Psoas muscle (tissue), 8 donors: ENCODE measurements at places on chromosomes 11 and 22. TPM values are rescaled to one million over a fixed set of nuclear protein-coding genes. Genes with fewer than 3 reads are reported as not detected.
A peak's percentile ranks its signal among the peaks of the same experiment; 100 is the strongest.

DNA sequence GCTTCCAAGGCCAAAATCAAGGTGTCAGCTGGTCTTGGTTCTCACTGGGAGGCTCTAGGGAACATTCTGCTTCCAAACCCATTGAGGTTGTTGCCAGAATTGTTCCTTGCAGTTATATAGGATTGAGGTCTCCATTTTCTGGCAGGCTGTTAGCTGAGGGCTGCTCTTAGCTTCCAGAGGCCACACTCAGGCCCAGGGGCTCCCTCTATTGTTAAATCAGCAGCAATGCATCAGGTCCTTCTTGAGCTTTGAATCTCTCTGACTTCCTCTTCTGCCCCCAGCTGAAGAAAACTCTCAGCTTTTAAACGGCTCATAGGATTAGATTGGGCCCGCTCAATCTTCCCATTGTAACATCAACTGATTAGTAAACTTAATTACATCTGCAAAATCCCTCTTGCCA, 39.3 kb upstream of the BSX start:
- peaks cover 2% of the 10 kb centered on the region for H3K27me3 ChIP-seq
- H3K36me3 ChIP-seq, result no peaks in the 10 kb centered on the region
- no peak overlapping the region for H3K27ac ChIP-seq
- H3K4me1 ChIP-seq, result no peaks in the 10 kb centered on the region
- no peak for DNase-seq

- DNase-seq, result no peak
- H3K36me3 ChIP-seq, result no peaks in the 10 kb centered on the region
- H3K27me3 ChIP-seq, result no peaks in the 10 kb centered on the region
- no peak overlapping the region for H3K4me3 ChIP-seq
- H3K27ac ChIP-seq, result no peak overlapping the region
These were observed 1.4 kb upstream of the CSF2RB start for GRCh38 chr22:36911887-36912661.

- no peak overlapping the region for H3K4me3 ChIP-seq
- H3K27ac ChIP-seq, result no peak overlapping the region
- DNase-seq, result no peak
- peaks cover 17% of the 10 kb centered on the region for H3K4me1 ChIP-seq
- no peaks in the 10 kb centered on the region for H3K27me3 ChIP-seq
- H3K36me3 ChIP-seq, result peaks cover 6% of the 10 kb centered on the region
These were observed 4.1 kb downstream of the RASGRP2 start for GRCh38 chr11:64739871-64740270.

DNA sequence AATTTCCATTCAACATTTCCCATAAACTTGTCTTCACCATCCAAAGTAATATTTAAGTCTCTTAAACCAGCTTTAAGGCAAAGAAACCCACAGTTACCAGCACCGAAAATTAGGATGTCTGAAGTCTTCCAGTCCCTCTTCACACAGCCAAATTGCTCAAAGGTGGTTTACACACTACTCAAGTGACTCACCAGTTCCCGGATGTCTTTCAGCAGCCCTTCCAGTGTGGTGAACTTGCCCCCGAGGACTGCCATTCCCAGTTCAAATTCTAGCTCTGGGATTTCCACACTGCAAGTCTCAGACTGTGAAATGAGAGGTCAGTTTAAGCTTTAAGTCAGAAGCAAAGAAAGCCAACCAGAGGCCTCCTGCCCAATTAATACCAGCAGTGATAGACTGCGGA, 5.1 kb downstream of the ZPR1 start:
- H3K4me3 ChIP-seq, result no peak overlapping the region
- H3K4me1 ChIP-seq, result peaks cover 10% of the 10 kb centered on the region
- DNase-seq, result no peak

DNA sequence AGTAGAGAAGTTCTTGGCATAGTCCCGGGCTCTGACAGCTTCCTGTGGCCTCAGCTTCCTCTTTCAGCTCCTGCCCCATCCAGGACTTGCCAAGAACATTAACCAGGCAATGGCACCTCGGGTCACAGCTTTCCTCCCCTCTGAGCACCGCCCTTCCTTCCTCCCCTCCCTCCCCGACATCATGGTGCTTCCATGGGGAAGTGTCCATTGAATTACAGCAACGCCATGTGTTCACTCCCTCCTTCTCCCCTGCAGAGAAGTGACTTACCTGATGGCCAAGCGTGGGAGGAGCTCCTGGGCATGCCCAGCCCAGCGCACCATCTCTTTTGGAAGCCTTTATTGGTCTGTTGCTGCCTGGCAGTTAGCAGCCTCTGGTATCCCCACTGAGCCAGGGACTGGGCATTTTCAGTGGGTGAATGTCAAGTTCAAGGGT, 25.8 kb upstream of the DAGLA start:
- no peaks in the 10 kb centered on the region for H3K27me3 ChIP-seq
- no peaks in the 10 kb centered on the region for H3K4me1 ChIP-seq
- H3K27ac ChIP-seq, result no peak overlapping the region
- H3K4me3 ChIP-seq, result no peak overlapping the region
- DNase-seq, result peak; percentile 43
- H3K36me3 ChIP-seq, result no peaks in the 10 kb centered on the region

GRCh38 chr11:129840236-129840635, 24.6 kb downstream of the TMEM45B start:
- no peak overlapping the region for H3K27ac ChIP-seq
- H3K27me3 ChIP-seq, result no peaks in the 10 kb centered on the region
- H3K4me1 ChIP-seq, result no peaks in the 10 kb centered on the region
- no peak overlapping the region for H3K4me3 ChIP-seq
- no peak for DNase-seq

- H3K36me3 ChIP-seq, result no peaks in the 10 kb centered on the region
- H3K27me3 ChIP-seq, result no peaks in the 10 kb centered on the region
- H3K27ac ChIP-seq, result no peak overlapping the region
- no peak for DNase-seq
- no peak overlapping the region for H3K4me3 ChIP-seq
- no peaks in the 10 kb centered on the region for H3K4me1 ChIP-seq
These were observed 44.8 kb downstream of the MMP20 start for GRCh38 chr11:102580185-102580951.

CBX7 gene
- total RNA-seq, result 39.7 TPM

DNA sequence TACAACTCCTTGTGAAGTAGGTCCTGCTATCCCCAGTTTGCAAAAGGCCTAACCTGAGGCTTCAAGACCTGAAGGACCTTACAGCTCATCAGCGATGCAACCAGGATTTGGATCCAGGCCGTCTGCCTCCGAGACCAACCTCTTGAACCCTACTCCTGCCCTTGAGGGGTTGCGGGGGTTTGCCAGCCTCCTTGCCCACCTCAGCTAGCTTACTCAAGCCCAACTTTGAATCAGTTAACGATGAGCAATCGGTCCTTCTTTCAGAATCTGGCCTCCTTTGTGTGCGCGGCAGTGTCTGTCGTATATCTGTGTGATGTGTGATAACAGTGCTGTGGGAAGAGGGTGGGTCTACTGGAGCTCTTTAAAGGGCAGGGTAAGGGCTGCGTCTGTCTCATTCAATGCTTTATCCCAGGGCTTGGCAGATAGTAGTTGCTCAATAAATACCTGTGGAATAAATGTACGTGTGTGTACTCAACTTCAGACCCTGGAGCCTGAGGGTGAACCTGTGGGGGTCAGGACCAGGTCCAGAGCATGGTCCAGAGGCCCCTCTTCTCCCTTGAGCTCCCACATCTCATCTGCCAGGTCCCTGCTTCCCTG, 3.2 kb downstream of the CHRM1 start:
- H3K4me1 ChIP-seq, result no peaks in the 10 kb centered on the region
- no peaks in the 10 kb centered on the region for H3K36me3 ChIP-seq
- H3K27me3 ChIP-seq, result peaks cover 18% of the 10 kb centered on the region
- no peak for DNase-seq
- no peak overlapping the region for H3K4me3 ChIP-seq

- peaks cover 7% of the 10 kb centered on the region for H3K4me1 ChIP-seq
- H3K4me3 ChIP-seq, result no peak overlapping the region
- H3K27ac ChIP-seq, result no peak overlapping the region
- H3K27me3 ChIP-seq, result no peaks in the 10 kb centered on the region
- no peaks in the 10 kb centered on the region for H3K36me3 ChIP-seq
These were observed 16.9 kb downstream of the LMO2 start for GRCh38 chr11:33874910-33875490.

MAFF gene
- total RNA-seq, result 51.0 TPM

MYRF gene
- not detected for total RNA-seq

TNNI2 gene
- total RNA-seq, result 985 TPM

- no peak for DNase-seq
- no peaks in the 10 kb centered on the region for H3K36me3 ChIP-seq
- H3K27me3 ChIP-seq, result no peaks in the 10 kb centered on the region
These were observed 155.7 kb downstream of the AASDHPPT start for GRCh38 chr11:106233191-106233590.

DNA sequence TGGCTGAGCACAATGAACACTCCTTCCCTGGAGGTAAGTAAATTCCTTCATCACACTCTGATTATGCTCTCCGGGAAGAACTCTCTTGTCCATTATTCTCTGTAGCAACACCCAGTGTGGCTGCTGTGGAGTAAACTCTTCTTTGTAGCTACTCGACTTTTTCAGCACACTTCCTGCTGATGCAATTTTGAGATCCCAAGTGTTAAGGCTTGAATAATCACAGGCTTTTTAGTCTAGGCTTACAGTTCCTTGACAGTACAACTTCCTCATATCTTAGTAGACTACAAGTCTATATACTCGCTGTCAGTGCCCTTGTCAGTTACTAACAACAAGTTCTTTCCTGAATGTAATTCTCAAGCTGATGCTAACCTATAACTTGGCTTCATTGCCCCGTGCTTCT, 301.8 kb upstream of the API5 start:
- no peaks in the 10 kb centered on the region for H3K27me3 ChIP-seq
- H3K27ac ChIP-seq, result no peak overlapping the region
- no peak for DNase-seq
- no peak overlapping the region for H3K4me3 ChIP-seq
- H3K4me1 ChIP-seq, result no peaks in the 10 kb centered on the region

DNA sequence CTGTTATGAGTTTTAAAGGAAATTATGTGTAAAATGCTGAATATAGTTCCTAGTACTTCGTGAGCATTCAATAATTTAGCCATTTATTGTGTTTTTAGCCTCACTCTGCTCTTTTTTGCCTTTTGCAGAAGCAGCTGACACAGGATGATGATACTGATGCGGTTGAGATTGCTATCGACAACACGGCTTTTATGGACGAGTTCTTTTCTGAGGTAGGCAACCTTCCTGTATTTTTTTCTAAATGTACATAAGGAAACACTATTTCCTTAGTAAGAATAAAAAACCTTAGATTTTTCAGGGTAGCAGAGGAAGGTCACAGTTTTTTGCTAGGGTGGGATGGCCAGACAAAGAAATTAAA, 17.9 kb downstream of the STX3 start:
- H3K27me3 ChIP-seq, result no peaks in the 10 kb centered on the region
- peaks cover 27% of the 10 kb centered on the region for H3K36me3 ChIP-seq
- no peak for DNase-seq
- H3K4me1 ChIP-seq, result peaks cover 7% of the 10 kb centered on the region

CLMP gene
- total RNA-seq, result 4.2 TPM

- H3K4me3 ChIP-seq, result no peak overlapping the region
- H3K36me3 ChIP-seq, result no peaks in the 10 kb centered on the region
- no peaks in the 10 kb centered on the region for H3K27me3 ChIP-seq
These were observed 40.1 kb upstream of the SCN3B start for GRCh38 chr11:123694551-123694950.

MMP11 gene
- 2.9 TPM for total RNA-seq

OR4A16 gene
- not detected for total RNA-seq

DNA sequence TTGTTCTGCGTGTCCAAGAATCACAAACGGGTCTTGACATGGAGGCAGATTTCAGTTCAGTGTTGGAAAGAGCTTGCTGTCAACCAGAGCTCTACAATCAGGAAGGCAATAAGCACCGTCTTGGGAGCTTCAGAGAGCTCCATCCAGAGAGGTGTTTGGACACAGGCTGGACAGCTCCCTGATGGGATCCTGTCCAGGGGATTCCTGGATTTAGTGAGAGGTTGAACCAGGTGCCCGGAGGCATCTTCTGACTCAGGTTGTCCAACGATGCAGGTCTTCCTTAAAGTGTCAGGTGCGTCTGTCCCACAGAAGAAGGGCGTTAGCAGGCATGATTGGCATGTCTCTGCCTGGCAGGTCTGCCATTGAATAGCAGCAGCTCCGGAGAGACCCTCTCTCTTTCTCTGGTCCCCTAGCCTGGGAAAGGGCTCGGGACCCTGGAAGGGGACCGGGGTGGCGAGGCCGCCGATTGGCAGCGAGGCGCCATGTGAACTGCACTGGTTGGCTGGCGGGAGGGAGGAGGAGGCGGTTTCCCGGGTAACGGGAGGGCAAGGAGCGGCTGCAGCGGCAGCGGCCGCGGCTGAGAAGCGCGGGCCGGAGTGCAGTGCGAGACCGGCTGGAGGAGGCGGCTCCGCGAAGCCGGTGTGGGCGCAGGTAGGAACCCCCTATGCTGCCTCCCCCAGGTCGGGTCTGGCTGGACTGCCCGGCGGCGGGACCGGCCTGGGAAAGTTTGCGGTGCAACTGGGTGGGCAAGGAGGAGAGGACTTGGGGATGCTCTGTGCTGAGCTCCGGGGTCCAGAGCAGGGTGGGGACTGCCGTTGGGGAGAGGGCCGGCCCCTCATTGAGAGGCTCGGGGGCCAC, 104.1 kb upstream of the E2F8 start:
- H3K4me3 ChIP-seq, result peak overlapping the region; percentile 58
- H3K27me3 ChIP-seq, result peaks cover 6% of the 10 kb centered on the region

DNA sequence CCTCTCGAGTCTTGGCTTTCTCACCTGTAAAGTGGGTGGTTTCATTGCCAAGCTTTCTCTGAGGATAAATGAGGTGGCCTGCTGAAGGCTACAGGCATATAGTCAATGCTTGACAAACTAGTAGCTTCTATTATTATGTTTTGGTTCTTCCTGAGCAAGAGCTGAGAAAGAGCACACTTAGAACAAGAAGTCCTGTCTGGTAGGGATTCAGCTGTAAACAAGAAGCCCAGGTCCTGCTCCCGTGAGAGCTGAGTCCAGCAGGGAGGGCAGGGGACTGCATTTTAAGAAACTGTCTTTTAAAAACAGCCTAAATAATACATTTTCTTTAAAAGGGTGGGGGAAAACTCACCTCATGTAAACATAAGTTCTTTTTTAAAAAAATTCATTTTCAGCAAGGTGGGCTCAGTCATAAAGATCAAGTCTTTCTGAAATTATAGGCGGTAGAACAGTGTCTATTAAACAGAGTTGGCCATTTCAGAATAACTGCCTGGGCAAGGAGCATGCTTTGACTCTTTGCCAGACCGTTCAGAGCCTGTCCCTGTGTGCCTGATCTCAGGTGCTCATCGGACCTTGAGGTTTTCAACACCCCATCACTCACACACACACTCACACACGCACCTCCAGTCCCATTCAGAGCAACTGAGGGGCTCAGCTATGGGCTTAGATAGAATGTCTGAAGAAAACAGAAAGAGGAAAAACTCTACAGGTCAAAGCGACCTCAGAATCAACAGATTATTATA, 29.2 kb upstream of the MYO18B start:
- no peak for DNase-seq
- H3K27ac ChIP-seq, result no peak overlapping the region
- H3K27me3 ChIP-seq, result no peaks in the 10 kb centered on the region
- no peaks in the 10 kb centered on the region for H3K36me3 ChIP-seq

PGR gene
- total RNA-seq, result 2.0 TPM
